CD8-positive, alpha-beta memory T cell (primary cell): ENCODE measurements at places on chromosomes 4 and X.

DNA sequence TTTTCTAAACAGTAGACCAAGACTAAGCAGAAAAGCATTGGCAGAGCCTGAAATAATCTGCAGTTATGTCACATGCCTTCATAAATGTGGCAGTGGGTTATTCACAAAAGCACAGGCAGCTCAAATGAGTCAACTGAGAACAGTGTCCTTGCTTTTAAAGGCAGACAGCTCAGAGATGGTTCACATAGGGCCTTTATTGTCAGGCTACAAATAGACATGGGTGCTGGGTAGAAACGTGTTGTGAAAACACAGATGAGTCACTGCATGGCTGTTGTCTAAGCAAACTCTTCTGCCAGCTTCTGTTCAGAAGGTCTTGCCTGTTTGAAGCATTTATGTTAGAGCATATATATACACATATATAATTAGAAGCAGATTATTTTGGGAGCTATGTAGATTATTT lies 118.0 kb downstream of the SLC4A4 start:
- no peak for DNase-seq

DNA sequence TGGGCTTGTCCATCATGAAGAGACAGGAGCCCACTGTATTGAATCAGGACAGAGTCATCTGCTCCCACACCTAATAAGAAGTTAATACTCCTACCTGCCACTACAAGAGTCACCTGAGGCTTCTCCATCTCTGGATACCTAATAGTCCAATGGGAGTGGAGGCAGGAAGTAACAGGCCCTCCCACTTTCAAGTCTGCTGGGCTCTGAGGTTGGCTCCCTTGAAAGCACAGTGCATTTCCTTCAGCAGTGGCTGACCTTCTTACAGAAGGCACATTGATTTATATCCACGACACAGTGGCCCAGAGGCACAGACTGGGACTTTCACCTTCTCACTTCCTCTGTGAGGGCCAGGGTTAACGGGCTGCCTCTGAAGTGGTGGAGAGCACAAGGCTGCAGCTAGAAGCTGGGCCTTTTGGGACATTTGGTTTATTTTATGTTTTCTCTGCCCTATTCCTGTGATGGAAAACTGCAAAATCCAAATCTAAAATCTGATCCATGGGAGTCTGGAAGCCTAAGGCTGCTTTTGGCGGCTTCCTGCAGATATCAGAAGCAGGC lies 38.1 kb downstream of the FRG2 start:
- DNase-seq = no peak

DNA sequence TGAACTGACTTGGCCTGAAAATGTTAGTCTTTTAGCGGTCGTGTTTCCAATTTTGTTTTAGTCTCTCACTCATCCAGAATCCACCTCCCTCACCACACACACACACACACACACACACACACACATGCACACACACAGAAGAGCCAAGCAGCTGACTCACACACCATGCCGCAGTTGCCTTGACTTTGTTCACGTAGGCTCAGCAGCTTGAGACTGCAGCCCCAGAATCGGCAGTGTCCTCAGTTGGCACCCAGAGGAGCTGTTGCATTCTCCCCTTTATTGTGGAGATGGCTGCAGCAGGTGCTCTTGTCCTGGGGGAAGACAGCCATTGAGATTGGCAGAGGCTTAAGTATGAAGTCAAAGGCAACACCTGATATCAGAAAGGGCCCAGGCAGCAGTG lies 20.9 kb upstream of the XPNPEP2 start:
- DNase-seq = no peak

DNA sequence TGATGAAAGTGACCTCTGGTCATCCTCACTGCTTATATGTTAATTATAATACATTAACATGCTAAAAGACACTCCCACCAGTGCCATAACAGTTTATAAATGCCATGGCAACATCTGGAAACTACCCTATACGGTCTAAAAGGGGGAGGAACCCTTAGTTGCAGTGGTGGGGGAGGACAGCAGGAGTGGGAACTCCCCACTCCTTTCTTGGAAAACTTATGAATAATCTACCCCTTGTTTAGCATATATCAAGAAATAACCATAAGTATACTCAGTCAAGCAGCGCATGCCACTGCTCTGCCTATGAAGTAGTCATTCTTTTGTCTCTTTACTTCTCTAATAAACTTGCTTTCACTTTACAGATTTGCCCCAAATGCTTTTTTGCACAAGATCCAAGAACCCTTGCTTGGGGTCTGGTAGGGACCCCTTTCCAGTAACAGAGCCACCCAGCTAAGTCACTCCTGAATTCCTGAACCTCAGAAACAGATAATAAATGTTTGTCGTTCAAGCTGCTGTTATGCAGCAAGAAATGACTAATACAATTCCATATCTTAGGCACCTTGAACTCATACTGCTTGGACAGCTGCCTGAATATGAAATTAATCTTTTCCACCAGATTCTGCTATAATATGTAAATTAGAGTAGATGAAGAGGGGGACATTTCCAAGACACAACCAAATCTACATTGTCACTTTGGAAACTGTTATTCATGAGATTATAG lies 14.4 kb upstream of the REPS2 start:
- no peak for DNase-seq

- no peak for DNase-seq
Measured at GRCh38 chr4:7027913-7028312, 15.3 kb upstream of the TADA2B start.

DNA sequence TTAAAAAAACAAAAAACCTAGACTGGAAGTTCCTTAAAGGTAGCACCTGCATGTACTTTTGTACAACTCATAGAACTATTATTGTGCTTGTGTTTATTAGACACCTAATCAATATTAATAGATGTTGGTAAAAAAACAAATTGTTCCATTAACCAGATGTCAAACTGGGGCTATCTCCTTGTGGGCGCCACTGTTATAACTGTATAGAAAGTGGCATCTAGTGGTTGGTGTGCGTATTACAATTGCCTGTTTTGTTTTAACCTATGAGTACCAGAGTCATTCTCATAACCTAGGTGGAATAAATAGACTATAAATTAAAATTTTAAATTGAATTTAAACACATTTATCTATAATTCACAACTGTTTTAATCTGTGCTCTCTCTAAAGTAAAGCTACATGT lies 97.4 kb downstream of the COL4A5 start:
- no peak for DNase-seq

- DNase-seq = no peak
Measured at GRCh38 chrX:103722505-103722904, 11.8 kb downstream of the TMEM31 start.

DNA sequence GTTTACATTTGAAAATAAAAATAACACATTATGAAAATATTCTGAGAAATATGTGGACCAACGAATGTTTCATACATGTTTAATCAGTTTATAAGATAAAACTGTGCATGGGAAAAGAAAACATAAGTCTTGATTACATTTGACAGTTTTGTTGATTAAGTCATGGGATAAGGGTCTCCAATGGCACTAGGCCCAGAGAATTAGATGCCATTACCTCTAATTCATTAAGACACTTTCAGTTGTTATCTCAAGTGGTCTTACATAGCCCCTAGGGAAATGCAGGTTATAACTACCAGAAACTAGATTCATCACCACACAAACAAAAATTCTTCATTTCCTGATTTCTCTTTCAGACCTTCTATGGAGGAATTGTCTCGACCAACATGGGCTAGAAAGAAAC lies 300.8 kb downstream of the PCDH7 start:
- DNase-seq = no peak

GRCh38 chr4:26557164-26557563 lies 26.7 kb upstream of the TBC1D19 start:
- no peak for DNase-seq

DNA sequence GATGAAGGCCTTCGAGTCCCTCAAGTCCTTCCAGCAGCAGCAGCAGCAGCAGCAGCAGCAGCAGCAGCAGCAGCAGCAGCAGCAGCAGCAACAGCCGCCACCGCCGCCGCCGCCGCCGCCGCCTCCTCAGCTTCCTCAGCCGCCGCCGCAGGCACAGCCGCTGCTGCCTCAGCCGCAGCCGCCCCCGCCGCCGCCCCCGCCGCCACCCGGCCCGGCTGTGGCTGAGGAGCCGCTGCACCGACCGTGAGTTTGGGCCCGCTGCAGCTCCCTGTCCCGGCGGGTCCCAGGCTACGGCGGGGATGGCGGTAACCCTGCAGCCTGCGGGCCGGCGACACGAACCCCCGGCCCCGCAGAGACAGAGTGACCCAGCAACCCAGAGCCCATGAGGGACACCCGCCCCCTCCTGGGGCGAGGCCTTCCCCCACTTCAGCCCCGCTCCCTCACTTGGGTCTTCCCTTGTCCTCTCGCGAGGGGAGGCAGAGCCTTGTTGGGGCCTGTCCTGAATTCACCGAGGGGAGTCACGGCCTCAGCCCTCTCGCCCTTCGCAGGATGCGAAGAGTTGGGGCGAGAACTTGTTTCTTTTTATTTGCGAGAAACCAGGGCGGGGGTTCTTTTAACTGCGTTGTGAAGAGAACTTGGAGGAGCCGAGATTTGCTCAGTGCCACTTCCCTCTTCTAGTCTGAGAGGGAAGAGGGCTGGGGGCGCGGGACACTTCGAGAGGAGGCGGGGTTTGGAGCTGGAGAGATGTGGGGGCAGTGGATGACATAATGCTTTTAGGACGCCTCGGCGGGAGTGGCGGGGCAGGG lies 568 bp downstream of the HTT start:
- peak; percentile 28 for DNase-seq

- no peak for DNase-seq
Measured at GRCh38 chr4:106830879-106831278, 205.2 kb downstream of the DKK2 start.

DNA sequence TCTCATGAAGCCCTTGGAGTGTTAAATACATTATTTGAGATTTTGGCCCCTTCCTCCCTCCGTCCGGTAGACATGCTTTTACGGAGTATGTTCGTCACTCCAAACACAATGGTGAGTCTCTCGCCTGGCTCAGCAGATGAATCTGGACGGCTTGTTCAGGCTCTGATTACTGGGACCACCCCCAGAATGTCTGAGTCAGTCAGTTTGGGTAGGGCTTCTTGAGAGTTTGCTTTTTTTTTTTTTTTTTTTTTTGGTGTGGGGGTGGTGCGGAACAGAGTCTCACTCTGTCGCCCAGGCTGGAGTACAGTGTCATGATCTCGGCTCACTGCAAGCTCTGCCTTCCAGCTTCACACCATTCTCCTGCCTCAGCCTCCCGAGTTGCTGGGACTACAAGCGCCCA lies 62.4 kb upstream of the MSANTD1 start:
- DNase-seq = no peak

GRCh38 chr4:150130933-150131332 lies 52.7 kb downstream of the DCLK2 start:
- DNase-seq = no peak

DNA sequence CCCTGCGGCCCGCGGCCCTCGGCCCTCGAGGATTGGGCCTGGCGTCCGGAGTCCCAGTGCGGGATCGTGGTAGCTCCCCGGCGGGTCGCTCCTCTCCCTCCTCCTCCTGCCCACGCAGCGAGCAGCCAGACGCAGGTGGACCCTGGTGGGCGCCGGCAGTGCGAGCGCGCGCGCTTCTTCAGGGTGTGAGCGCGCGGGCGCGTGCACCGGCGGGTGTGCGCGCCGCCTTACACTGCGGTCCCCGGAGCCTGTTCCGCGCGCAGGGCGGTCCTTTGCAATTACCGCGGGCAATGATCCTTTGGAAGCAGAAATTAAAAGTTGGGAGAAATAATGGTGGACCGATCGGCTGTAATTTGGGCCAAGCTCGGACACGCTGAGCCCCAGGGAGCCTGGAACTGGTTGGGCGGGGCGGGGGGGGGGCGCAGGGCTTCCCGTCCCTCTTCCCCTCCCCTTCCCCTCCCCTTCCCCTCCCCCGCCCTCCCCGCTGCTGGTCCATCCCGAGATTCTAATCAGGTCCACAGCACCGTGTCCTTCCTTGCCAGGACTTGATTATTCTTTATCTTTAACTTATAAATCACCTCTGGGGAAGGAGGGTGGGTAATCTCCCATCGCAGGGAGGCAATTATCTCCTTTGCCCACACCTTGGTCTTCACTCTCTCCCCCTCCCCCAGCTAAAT lies 1.6 kb upstream of the NKX1-1 start:
- no peak for DNase-seq

DNA sequence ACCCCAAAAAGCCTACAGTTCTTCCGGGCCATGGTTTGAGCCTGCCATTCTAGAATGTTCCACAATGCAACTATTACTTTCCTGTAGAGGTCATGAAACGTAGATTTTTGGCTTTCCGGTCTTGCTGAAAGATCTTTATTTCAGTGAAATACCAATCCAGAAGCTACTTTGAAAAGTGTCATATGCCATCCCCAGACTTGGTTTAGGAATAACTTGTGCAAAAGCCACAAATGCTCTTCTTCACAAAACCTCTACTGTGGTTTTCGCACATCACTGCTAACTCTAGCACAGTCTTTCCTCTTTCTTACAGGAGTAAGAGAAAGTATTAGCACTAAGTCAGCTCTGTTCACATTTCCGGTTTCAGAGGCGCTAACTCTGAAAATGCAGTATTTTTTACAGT lies 12.7 kb upstream of the CD40LG start:
- DNase-seq = peak; percentile 46

DNA sequence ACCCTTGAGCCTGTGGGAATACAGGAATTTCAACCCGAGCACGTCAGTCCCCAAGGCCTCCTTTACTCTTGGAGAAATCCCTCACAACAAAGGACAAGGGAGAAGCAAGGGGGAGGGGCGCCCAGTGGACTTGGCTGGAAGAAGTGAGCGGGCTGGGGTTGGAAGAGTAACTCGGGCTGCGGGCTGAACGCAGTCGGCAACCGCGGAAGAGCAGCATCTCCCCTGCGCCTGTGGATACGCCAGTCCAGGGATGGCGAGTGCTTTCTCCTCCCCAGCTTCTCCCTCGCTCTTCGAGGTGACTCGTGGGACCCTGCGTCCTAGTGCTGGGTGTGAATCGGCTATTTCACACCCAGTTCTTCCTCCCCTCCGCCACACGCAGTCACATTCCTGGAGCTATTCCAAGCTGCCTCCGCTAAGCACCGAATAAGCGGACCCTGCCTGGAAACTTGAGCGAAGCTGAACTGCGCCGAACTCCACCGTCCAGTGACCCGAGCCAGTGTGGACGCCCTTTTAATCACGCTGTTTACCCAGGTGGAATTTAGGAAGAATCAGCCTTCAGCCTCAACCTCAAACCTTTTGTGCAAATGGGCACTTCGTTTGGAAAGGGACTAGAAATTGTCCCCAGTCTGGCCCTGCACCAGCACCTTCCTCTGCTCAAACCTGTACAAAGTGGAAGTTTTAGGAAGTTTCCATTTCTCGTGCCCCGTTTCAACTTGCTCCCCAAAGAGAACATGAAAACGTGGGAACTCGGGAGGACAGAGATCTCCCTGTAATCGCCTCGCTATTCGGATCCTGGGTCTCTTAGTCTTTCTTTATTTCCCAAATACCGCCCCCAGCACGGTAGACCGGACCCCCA lies 64.3 kb upstream of the WDR17 start:
- DNase-seq = no peak

- no peak for DNase-seq
Measured at GRCh38 chr4:171629737-171630136, 183.5 kb upstream of the GALNTL6 start.
